ENCODE measurements at places on chromosomes 7 and 10.
A peak's percentile ranks its signal among the peaks of the same experiment; 100 is the strongest.

- no peak for DNase-seq
These were observed 71.4 kb upstream of the ANTXRL start for GRCh38 chr10:46215426-46215825.

DNA sequence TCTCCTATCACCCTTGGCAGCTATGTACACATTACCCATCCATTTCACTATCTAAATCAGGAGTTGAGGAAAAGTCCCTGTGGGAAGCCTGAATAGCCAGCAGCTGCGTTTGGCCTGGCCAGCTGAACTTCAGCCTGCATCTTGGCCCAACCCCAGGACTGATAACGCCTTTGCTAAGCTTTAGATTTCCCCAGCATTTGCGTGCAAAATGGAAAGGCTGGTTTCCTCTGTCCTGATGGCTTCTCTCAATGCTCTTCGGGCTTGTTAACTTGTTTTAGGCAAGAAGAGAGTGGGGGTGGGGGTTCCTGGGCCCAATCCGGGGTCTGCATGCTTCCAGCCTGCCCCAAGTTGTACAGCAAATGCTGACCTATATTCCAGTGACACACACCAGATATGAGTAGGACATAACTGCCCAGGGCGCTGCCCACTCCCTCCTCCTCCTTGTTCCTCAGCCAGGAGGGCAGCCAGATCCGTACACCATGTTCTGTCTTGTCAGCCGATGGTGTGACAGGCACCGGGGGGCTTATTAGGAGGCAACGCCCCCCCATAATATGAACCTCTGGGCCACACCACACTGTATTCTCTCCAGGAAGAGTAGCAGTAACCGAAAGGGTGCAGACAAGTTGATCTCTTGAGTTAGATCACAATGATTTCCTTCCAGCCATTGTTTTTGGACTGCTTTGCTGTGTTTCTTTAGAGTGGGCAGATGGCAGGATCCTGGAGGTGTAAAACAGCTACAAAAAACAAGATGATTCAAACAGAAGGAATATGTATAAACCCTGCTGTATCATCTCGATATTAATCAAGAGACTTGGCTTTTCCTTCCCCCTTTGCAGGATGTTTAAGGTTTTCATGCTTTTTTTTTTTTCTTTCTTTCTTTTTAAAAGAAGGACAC, 339.0 kb downstream of the RNLS start:
- no peak for DNase-seq

DNA sequence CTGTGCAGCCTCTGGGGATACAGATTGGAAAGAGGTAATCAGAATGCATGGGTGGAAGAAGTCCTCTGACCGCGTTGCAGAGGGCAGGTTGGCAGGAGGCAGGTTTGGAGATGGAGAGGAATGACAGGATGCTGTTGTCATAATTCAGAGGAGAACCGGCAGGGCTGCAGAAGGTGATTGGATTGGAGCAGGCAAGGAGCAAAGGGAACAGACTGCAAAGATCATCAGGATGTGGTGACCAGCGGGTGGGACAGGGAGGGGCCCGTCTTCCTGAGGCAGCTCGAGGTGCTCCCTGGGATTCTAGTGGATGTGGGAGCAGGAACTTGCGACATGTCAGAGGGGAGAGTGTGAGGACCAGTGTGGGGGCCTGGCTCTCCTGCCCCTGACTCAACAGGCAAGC, 78.5 kb upstream of the PPIF start:
- DNase-seq: no peak

DNA sequence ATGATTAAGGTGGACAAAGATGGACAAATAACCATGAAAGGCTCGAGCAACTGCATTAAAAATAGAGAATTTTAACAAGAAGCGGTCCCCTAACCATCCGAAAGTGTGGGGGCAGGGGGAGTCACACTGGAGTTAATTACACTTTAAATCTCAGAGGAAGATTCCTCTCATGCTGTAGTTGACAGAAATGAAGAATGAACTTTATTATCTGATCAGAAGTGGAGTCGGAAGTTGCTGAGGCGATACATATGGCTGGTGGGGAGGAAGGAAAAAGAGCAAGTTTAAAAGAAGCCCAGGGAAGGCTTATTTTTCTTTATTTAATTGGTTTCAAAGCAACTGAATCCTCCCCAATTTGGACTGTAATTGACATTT, 102.3 kb upstream of the FAM171A1 start:
- no peak for DNase-seq

DNA sequence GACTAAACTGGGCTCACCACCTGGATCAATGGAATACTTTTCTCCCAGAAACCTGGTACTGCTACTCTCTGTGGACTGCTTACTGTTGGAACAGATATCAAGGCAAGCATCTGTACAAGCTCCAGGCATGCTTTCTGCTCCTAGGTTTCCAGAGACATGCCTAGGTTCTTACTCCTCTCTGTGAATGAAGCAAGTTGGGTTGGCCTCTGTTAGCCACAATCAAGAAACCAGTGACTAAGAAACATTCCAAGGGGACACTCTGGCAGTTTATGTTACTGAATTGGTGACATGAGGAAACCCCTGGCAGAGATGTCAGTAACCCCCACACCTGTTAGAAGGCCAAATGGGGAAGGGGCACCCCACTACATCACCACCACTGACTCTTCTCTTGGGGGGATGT, 121.9 kb downstream of the GFRA1 start:
- DNase-seq: no peak

DNA sequence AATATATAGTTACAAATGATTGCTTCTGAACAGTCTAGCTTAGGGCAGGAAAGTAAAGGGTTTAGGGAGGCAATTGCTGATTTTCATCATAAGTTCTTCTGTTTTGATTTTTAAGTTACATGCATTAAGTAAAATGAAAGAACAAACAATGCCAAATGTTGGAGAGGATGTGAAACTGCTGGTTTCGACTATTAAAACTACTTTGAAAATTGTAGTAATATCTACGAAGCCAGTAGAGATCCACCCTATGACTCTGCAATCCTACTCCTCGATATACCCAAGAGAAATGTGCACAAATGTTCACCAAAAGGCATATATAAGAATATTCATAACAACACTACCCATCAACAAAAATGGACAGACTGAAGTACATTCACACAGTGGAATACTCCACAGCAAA, 24.3 kb downstream of the PDZD8 start:
- DNase-seq: peak; percentile 32

- DNase-seq: no peak
These were observed 4.6 kb upstream of the NOBOX start for GRCh38 chr7:144408121-144408520.

DNA sequence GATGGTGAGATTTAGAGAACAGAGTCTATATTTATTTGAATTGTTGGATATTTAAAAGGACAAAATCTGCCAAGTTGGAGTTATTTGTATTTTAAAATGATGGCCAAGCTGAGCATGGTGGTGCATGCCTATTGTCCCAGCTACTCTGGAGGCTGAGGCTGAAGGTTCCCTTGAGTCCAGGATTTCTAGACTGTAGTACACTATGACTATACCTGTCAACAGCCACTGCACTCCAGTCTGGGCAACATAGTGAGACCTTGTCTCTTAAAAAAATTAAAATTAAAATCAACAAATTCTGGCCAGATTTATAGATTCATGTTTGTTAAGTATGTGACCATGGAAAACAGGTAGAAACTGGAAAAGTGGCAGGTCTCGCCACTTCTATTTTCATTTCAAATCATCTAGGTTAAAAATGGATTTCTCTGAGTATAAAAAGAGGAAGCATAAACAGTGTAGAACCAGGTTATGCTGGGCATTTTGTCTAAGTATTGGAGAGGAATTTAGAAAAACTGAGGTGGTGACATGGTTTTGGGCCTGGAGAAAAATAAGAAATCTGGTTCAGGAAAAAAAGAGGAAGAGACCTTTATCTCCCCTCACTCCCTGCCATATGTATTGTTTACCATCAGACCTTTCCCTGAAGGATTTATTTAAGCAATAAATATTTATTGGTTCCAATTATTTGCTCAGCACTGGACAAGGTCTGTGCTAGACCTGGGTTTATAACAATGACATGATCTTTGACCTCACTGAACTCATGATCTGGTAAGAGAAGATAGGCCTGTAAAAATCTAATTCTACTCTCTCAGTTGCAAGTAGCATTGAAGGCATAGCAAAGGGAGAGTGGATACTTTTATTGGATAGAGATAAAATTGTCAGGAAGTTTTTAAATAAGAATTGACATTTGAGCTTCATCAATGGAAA, 134.2 kb downstream of the TSPAN12 start:
- DNase-seq: no peak

- DNase-seq: no peak
These were observed 186.1 kb downstream of the TRIL start for GRCh38 chr7:28771906-28772622.

GRCh38 chr7:110704225-110704624, 386.7 kb upstream of the LRRN3 start:
- no peak for DNase-seq

GRCh38 chr7:117775801-117776200, 97.4 kb downstream of the CTTNBP2 start:
- peak; percentile 56 for DNase-seq

DNA sequence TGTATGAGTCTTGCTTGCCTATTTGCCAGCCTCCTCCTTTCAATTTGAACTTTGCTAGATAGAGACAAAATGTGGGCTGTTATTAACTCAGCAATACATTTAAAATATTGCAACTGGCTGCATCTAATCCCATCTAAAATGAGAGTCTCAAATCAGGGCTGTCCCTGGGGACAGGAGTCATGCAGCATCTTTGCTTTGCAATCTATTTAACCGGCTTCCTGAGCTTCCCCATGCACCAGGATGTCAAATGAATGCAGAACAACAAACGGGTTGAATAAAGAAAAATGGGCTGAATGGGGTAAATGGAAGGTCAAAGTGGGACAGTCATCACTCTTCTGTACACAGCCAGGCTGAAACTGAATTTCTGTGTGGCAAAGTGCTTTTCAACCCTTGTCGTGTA, 89.2 kb downstream of the AOAH start:
- DNase-seq: no peak

- DNase-seq: peak; percentile 77
These were observed 150.4 kb upstream of the PRPS1L1 start for GRCh38 chr7:18177815-18178660.

GRCh38 chr7:152911226-152911560, 151.6 kb downstream of the ACTR3B start:
- no peak for DNase-seq

DNA sequence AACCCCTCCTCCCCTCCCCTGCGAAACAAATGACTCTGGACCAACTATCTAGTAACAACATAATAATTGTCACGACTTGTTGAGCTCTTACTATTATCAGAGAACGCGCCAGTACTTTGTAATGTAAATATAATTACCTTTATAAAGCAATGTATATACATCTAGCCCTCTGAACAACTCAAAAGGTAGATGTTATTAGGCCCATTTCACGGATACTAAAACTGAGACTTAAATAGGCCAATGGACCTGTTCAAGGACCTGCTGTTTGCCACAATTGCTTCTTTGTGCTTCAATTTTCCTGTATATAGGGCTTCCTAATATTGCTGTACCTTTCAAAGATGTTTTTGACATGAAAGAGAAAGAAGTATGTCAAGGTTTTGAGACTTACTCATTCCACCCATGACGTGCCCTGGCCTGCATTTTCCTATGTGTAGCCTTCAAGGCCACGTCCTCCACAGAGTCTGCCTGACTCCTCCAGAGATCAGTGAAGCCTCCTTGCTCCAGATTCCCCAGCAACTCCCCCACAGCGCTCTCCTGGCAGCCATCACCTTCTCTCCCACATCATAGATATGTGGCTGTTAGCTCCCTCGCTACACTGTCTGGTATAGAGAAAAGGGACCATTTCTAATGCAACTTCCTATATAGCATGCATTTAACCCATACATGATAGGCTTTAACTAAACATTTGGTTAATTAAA, 156.6 kb downstream of the SKIDA1 start:
- DNase-seq: no peak

GRCh38 chr10:95333997-95334804, 43.4 kb upstream of the PDLIM1 start:
- DNase-seq: no peak

- DNase-seq: peak; percentile 77
These were observed 10.6 kb upstream of the GIMAP4 start for GRCh38 chr7:150556521-150557138.

DNA sequence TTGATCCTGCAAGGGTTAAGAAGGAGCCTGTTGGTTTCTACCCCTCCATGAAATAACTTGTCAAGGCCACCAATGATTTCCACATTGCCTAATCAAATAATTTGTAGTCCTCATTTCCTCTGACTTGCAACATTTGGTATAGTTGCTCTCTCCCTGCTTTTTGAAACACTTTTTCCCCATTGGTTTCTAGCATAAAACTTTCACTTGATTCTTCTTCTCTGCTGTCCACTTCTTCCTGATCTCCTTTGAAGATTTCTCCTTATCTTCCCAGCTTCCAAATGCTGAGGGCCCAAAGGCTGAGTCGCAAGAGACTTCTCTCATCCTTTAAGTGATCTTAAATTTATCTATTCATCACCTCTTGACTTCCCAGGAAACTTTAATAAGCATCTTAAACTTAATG, 134.2 kb downstream of the ITGB8 start:
- no peak for DNase-seq

- no peak for DNase-seq
These were observed 372.2 kb upstream of the MGMT start for GRCh38 chr10:129094861-129095260.

- DNase-seq: no peak
These were observed 232.2 kb upstream of the BMPER start for GRCh38 chr7:33673029-33673700.

- no peak for DNase-seq
These were observed 62.3 kb upstream of the PDLIM1 start for GRCh38 chr10:95353123-95353522.

DNA sequence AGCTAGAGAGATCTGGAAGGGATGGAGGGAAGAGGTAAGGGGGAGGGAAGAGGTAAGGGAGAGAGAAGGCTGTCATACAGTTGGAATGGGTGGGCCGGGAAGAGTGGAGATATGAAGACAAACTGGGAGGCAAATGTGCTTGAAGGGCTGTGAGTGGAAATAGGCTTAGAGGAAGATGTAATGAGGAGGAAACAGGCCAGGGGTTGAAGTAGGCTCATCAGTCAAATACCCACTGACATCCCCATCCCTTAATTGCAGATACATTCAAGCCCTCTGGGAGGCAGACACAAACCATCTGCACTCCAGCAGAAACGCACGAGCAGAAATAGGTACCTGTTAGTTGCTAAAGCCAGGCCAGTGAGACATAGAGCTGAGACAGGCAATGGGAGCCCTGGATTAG, 2.1 kb downstream of the SYNPO2L start:
- peak; percentile 58 for DNase-seq

- DNase-seq: no peak
These were observed 70.4 kb upstream of the CC2D2B start for GRCh38 chr10:95837356-95837776.

DNA sequence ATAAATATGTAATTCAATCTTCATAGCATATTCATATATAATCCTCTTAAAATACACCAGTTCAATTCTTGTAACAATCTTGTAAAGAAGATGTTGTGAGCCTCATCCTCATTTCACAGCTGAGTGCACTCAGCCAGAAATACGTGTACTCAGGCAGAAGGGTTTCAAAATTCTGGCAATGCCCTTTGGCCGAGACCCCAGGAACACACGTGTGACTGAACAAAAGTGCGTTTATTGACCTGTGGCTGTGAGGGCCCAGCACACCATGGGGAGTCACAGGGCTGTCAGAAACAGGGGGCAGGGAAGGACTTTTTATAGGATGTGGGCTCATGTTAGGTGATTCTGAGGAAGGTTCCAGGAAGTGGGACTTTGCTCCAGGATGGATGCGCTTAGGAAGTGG, 21.5 kb downstream of the GIMAP8 start:
- DNase-seq: no peak
